ENCODE measurements at places on chromosomes 6 and 20.

GRCh38 chr6:150713487-150713886, 113.8 kb downstream of the PLEKHG1 start:
- no peak for DNase-seq

DNA sequence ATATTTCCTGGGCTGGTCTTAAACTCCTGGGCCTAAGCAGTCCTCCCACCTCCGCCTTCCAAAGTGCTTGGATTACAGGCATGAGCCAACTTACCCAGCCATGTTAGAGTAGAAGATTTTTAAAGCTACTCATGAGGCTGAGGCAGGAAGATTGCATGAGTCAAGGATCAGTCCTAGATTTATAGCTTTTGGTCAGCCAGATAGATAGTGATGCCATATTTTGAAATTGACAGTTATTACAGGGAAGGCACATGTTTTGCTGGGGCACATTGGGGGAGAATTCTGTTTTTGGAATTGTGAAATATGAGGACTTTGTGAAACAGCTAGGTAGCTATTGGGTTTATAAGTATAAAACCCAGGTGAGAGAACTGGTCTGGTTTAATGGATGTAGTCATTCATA, 40.9 kb downstream of the DOP1A start:
- no peak for DNase-seq

GRCh38 chr20:43746344-43747137, 19.7 kb upstream of the GTSF1L start:
- no peak for DNase-seq

DNA sequence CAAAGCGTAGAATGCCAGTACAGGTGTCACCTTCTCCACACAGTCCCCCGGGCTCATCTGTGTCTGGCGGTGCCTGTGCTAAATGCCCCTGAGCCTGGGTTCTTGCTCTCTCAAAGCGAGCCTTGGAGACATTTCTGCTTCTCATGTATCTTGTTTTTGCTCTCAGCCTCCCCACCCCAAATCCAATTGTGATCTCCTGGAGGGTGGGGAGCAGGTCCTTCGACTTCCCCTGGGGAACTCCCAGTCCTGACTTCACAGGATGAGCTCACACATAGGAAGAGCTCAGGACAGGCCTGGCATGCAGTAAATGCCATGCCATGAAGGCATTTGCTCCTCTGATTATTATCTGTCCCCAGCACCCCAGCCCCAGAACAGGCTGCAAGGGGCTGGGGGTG, 58.1 kb downstream of the NOL4L start:
- no peak for DNase-seq

- no peak for DNase-seq
Measured at GRCh38 chr6:83849610-83850009, 3.5 kb upstream of the RIPPLY2 start.

GRCh38 chr6:21664314-21665109, 71.0 kb downstream of the SOX4 start:
- DNase-seq, result no peak

DNA sequence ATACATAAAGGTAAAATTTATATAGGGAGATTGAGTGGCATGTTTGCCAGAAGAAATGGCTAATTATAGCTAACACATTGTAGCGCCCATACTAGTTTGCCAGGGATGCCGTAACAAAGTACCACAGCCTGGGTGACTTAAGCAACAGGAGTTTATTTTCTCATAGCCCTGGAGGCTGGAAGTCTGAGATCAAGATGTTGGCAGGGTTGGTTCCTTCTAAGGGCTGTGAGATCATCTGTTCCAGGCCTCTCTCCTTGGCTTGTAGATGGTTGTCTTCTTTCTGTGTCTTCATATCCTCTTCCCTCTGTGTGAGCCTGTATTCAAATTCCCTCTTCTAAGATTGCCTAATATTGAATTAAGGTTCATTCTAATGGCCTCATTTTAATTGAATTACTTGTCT, 417.5 kb upstream of the OPRM1 start:
- DNase-seq, result no peak

DNA sequence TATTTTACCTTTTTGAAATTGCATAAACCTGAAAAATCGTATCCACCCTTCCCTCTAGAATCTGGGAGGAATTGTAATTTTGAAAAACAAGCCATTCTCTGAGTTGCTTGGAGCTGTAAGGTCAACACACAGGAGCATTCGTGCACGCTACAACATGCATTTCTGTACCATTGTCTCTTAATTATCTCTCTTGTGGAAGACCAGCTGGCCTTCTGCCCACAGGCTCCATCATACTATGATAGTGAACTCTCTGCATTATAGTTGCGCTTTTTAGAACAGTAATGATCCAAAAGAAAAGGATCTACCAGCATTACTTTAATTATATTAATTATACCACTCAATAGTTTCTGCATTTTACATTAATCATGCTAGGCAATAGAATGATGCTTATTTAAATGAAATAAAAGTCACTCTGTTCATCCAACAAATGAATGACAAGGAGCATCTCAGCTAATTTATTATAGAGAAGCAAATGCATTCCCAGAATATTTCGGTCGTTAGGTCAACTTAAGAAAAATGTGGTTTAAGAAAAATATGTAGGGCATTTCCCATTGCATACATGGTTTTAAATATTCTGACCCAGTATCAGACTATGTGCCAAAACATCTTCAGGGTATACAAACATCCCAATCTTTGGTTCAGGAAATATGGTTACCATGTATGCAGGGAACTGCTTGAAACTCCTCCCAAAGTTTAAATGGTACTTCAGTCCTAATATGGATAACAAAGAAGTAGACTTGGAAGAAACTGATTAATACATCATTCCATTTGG, 263.5 kb downstream of the TFAP2A start:
- no peak for DNase-seq

DNA sequence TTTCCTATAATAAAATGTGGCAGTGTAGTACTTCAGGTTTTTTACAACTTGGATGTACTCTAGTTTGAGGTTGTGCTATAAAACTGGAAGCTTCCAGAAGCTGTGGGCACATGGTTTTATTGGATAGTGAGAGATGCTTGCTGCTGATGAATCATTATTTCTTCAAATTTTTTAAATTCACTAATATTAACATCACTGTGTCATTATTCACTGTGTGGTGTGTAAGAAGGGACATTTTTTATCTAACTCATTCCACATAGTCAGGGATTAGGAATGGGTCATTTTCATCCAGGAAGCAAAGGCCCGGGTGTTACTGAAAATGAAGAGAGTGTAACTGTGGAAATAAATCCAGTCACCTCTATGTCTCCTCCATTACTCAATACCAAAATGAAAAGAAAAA, 421.0 kb downstream of the TENT5A start:
- DNase-seq, result no peak

All from T-helper 17 cell (primary cell).